ENCODE measurements at places on chromosomes 2 and 18. TPM values are rescaled to one million over a fixed set of nuclear protein-coding genes. Genes with fewer than 3 reads are reported as not detected.

DNA sequence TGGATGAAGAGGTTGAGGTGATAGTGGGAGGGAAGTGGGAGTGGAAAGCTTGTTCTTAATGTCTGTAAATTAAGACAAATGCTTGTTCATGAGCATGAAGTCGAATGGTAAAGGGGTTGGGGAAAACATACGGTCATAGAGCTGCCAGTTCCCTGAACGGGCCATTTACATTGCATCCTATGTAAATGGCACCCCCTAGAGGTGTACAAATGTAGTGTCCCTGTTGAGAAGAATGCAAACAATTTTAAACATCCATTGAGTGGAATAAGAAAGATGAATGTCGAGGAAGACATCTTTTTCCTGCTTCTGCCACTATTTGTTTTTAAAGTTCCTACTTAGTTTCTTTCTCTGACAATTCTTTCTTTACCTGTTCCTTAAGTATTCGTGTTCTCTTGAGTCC lies 155.7 kb downstream of the RDH14 start:
- no peaks in the 10 kb centered on the region for H3K36me3 ChIP-seq
- DNase-seq: no peak
- H3K4me1 ChIP-seq: peaks cover 27% of the 10 kb centered on the region

- H3K4me1 ChIP-seq: no peaks in the 10 kb centered on the region
- no peak overlapping the region for H3K27ac ChIP-seq
- no peaks in the 10 kb centered on the region for H3K27me3 ChIP-seq
- no peaks in the 10 kb centered on the region for H3K36me3 ChIP-seq
- DNase-seq: no peak
Measured at GRCh38 chr2:41621563-41621962, 426.3 kb upstream of the PKDCC start.

GRCh38 chr2:182628916-182629315 lies 87.1 kb upstream of the DNAJC10 start:
- H3K27me3 ChIP-seq: no peaks in the 10 kb centered on the region
- no peak overlapping the region for H3K27ac ChIP-seq
- DNase-seq: no peak
- H3K36me3 ChIP-seq: no peaks in the 10 kb centered on the region
- no peak overlapping the region for H3K4me3 ChIP-seq
- H3K4me1 ChIP-seq: peaks cover 9% of the 10 kb centered on the region

DNA sequence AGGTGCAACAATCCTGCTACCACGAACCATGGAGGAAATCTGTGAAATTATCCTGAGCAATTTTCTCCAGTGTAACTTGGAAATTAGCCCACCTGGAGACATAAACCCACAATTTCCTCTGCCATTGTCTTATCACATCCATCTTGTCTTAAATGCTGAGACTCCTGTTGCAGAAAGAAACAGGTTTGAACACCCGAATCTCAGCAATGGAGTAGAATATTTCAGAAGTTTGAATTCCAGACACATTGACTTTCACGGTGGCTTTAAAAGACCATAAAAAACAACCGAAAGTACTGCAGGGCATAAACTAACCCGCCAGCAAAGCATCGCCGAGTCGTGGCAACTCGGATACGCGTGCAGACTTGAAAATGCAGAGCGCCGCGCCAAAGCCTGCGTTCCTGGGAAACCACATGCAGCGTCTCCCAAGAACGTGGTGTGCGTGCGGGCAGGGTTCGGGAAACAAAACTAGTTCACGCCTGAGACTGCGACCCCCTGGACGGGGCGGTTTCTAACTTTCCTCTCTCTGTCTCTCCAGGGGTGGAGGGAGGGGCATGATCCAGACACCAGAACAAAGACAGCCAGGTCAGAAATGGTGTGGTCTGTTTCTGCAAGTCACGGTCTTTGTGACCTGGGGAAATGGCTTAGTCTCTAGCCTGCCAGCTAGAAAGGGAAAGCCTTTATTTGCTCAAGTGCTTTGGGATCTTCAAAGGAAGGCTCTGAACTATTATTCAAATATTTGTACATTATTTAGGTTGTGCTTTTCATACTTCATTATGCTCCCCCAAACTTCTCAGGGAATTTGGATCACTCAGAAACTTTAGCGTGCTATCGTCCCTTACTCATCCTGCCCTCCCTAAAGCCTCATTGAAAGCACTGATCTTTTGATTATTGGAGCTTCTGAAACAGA lies 26.9 kb upstream of the KCTD1 start:
- H3K27me3 ChIP-seq: no peaks in the 10 kb centered on the region
- no peaks in the 10 kb centered on the region for H3K36me3 ChIP-seq
- DNase-seq: no peak
- H3K4me3 ChIP-seq: peak overlapping the region; percentile 86

GRCh38 chr2:136327162-136327852 lies 209.4 kb upstream of the CXCR4 start:
- peaks cover 6% of the 10 kb centered on the region for H3K4me1 ChIP-seq
- peaks cover 21% of the 10 kb centered on the region for H3K27me3 ChIP-seq
- no peak overlapping the region for H3K4me3 ChIP-seq
- no peaks in the 10 kb centered on the region for H3K36me3 ChIP-seq
- no peak overlapping the region for H3K27ac ChIP-seq

GRCh38 chr2:222891890-222892289 lies 31.1 kb downstream of the ACSL3 start:
- H3K27ac ChIP-seq: no peak overlapping the region
- peaks cover 25% of the 10 kb centered on the region for H3K4me1 ChIP-seq
- no peaks in the 10 kb centered on the region for H3K27me3 ChIP-seq
- no peak for DNase-seq
- no peak overlapping the region for H3K4me3 ChIP-seq
- peaks cover 31% of the 10 kb centered on the region for H3K36me3 ChIP-seq

DNA sequence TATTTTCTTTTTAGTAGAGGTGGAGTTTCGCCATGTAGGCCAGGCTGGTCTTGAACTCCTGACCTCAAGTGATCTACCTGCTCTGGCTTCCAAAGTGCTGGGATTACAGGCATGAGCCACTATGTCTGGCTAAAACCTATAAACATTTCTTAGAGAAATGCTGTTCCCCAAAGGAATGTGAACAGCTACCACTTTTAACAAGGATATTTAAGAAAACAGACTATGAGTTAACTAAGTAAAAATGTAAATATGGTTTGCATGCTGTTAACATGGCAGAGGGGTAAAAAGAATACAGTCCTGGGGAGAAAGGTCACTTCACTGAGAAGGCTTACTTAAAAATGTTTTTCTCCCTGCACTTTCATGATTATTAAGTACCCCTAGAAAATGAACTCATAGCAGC lies 57.1 kb downstream of the SLC16A14 start:
- H3K27me3 ChIP-seq: no peaks in the 10 kb centered on the region
- H3K4me1 ChIP-seq: peaks cover 4% of the 10 kb centered on the region
- H3K27ac ChIP-seq: no peak overlapping the region
- no peak overlapping the region for H3K4me3 ChIP-seq
- H3K36me3 ChIP-seq: peaks cover 8% of the 10 kb centered on the region

DNA sequence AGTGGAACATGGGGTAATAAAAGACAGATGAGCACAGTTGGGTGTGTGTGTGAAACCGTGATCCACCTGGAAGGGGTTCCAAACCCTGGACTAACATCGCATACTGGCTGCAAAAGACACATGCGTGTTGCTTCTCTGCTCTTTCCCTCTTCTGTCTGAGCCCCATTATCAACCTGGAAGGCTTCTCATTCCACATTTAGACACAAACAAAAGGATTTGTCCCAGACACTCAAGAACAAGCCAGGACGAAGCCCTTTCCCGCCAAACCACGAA lies 7.0 kb upstream of the SP9 start:
- no peak for DNase-seq
- H3K36me3 ChIP-seq: no peaks in the 10 kb centered on the region
- peak overlapping the region; percentile 26 for H3K27ac ChIP-seq
- peaks cover 40% of the 10 kb centered on the region for H3K4me1 ChIP-seq
- peak overlapping the region; percentile 86 for H3K4me3 ChIP-seq

GRCh38 chr2:128310761-128311160 lies 7.9 kb downstream of the HS6ST1 start:
- peaks cover 9% of the 10 kb centered on the region for H3K36me3 ChIP-seq
- H3K4me1 ChIP-seq: peaks cover 65% of the 10 kb centered on the region
- peak overlapping the region; percentile 82 for H3K27ac ChIP-seq
- DNase-seq: no peak

DNA sequence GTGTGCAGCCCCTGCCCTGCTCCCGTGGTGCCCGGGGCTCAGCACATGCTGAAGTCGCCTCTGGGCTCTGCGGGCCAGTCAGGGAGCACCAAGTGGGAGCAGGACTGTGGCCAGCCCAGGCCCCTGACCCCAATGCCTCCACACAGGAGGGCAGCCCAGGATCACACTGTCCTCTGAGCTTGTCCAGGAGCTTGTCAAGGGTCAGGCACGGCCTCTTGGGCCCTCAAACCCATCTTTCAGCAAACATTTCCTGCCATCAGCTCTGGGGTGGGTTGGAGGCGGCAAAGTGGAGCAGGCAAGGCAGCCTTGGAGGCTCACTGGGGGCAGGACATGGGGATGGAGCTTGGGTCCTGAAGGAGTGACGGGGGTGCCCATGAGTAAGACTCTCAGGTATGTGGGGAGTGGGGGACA lies 10.3 kb downstream of the SNED1 start:
- H3K27me3 ChIP-seq: no peaks in the 10 kb centered on the region
- H3K4me3 ChIP-seq: peak overlapping the region; percentile 28
- DNase-seq: peak; percentile 67
- peaks cover 17% of the 10 kb centered on the region for H3K4me1 ChIP-seq
- no peak overlapping the region for H3K27ac ChIP-seq

- no peak overlapping the region for H3K4me3 ChIP-seq
- H3K36me3 ChIP-seq: no peaks in the 10 kb centered on the region
- DNase-seq: no peak
- H3K4me1 ChIP-seq: peaks cover 15% of the 10 kb centered on the region
Measured at GRCh38 chr2:71833855-71834560, 313.7 kb downstream of the CYP26B1 start.

GRCh38 chr2:226979004-226979403 lies 143.2 kb downstream of the RHBDD1 start:
- no peak overlapping the region for H3K4me3 ChIP-seq
- H3K27ac ChIP-seq: no peak overlapping the region
- no peaks in the 10 kb centered on the region for H3K27me3 ChIP-seq
- H3K4me1 ChIP-seq: peaks cover 9% of the 10 kb centered on the region
- H3K36me3 ChIP-seq: no peaks in the 10 kb centered on the region

DNA sequence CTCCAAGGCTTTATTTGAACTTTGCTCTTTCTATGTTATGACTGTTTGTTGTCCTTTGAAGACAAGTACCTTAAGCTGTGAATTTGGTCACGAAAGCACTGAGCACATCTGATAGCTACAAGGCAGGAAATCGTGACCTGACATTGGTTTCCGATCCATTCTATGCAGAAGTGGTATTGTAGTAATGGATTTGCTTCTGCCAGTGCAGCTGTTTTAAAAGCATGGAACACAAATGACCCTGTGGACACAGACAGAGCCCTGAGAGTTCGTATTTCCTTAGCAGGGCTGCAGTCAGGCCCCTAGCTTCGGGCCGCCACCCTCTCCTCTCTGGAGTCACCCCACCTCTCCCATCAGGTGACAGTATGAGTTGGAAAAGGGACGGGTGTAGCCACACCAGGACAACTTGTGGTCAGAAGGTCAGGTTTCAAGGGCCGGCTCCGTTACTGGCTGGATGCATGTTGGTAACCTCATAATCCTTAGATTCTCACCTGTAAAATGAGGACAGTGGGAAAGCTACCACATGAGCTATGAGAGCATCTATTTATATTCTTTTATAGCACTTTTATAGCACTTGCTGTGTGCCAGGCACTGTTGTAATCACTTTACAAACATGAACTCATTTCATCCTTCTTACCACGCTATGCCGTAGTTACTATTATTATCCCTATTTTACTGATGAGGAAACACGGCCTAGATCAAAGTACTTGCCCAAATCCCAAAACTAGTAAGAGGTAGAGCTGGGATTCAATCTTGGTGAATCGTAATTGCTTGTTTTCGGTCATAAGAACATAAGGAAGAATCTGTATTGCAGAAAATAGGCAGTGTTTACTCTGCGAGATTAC lies 70.2 kb downstream of the SPATS2L start:
- no peaks in the 10 kb centered on the region for H3K27me3 ChIP-seq
- peaks cover 4% of the 10 kb centered on the region for H3K36me3 ChIP-seq
- H3K4me3 ChIP-seq: peak overlapping the region; percentile 72
- peaks cover 57% of the 10 kb centered on the region for H3K4me1 ChIP-seq

DNA sequence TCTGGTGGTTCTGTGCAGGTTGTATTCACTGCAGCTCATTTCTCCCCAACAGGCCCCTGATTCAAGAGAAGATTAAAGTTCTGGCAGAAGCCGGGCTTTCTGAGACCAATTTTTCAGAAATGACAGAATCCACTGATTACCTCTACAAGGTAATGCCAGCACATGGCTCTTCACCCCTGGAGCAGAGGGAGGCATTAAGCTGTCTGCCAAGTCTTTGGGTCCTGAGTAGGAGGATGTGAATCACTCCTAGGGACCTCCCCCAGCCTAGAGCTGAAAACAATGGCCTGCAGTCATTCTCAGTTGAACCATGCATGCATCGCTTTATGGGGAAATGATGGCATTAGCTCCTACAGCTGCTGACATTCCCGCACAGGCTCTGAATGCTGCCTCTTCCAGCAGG lies 20.5 kb upstream of the RPL37A start:
- H3K4me3 ChIP-seq: no peak overlapping the region
- H3K36me3 ChIP-seq: peaks cover 25% of the 10 kb centered on the region
- no peak overlapping the region for H3K27ac ChIP-seq
- DNase-seq: no peak
- H3K4me1 ChIP-seq: no peaks in the 10 kb centered on the region

GRCh38 chr2:240323601-240324291 lies 111.7 kb upstream of the GPC1 start:
- H3K27me3 ChIP-seq: peaks cover 4% of the 10 kb centered on the region
- DNase-seq: peak; percentile 65
- peaks cover 6% of the 10 kb centered on the region for H3K4me1 ChIP-seq
- no peak overlapping the region for H3K4me3 ChIP-seq
- H3K27ac ChIP-seq: no peak overlapping the region

DNA sequence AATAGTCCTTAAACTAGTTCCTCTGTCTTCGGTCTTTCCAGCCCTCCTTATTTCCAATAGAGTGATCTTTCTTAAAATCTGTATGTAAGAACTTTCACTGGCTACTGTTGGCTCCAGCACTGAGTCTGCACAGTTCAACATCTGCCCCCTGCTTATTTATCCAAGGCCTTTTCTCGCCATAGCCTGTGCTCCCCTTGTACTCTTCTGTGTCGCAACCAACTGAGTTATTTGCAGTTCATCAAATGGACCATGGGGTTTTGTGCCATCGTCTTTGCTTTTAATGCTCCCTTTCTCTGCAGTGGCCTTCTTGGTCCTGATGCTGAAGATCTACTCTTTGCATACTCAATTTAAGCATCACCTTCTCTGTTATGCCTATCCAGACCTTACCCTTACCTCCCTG lies 77.3 kb downstream of the DSC3 start:
- DNase-seq: no peak
- no peak overlapping the region for H3K4me3 ChIP-seq
- H3K4me1 ChIP-seq: peaks cover 3% of the 10 kb centered on the region
- H3K27ac ChIP-seq: no peak overlapping the region
- H3K27me3 ChIP-seq: no peaks in the 10 kb centered on the region

CABYR gene
- 7.8 TPM for total RNA-seq

RAMP1 gene
- total RNA-seq: 11.3 TPM

FOXI3 gene
- total RNA-seq: 2.2 TPM

DPP4 gene
- total RNA-seq: 55.9 TPM

NCK2 gene
- total RNA-seq: 86.4 TPM

PLA2R1 gene
- 3.6 TPM for total RNA-seq

LYPD1 gene
- 33.9 TPM for total RNA-seq

CYRIA gene
- total RNA-seq: 6.5 TPM

KCNIP3 gene
- 5.3 TPM for total RNA-seq

PCARE gene
- not detected for total RNA-seq

FSHR gene
- total RNA-seq: not detected

WDR33 gene
- total RNA-seq: 54.7 TPM
